AG08395 (cell line): ENCODE measurements at places on chromosomes 13 and 19.

DNA sequence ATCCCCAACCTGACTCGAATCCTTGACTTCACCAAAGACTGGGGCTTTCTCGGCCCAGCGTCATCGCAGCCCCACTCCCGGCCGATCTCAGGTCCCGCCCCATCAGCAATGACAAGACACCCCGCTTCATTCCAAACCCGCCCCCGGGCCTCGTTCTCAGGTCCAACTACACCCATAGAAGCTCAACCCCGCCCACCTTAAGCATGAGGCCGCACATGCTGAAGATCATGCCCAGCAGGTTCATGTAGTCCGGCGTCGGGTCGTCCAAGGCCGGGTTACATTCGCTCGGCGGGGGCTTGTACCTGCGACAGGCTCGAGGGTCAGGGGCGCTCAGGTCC lies 2.3 kb downstream of the WDR83 start:
- peak; percentile 63 for DNase-seq

DNA sequence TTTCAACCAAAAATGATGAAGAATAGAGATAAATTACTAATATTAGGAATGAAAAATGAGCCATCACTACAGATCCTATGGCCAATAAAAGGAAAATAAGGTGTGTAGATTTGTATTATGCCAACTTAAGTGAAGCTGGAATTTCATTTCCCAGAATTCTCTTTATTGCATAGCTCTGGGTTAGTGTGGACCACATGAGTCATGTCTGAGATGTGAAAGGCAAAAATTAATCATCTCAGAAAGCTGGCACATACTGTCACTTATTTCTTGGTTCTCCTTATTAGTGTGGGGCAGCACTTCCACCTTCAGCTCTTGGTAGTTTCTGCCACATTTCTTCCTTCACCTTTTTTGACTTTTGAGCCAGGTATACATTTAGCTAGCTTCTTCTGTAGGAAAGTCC lies 82.6 kb downstream of the KATNAL1 start:
- DNase-seq, result peak; percentile 5

- DNase-seq, result no peak
Measured at GRCh38 chr13:99677116-99677951, 176.1 kb downstream of the TM9SF2 start.

DNA sequence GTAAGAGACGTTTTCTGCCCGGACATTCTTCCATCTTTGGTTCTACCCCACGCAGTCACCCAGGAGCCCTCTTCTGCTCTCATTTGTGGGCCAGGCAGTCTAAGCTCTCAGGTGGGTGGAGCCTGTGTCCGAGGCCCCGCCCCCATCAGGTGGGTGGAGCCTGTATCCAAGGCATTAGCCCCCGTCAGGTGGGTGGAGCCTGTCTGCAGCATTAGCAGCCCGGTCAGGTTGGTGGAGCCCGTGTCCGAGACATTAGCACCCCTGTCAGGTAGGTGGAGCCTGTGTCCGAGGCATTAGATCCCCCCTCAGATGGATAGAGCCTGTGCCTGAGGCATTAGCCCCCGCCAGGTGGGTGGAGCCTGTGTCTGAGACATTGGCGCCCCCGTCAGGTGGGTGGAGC lies 45.5 kb upstream of the C13orf46 start:
- DNase-seq, result peak; percentile 35

GRCh38 chr19:7788178-7788932 lies 25.3 kb downstream of the CLEC4M start:
- no peak for DNase-seq

DNA sequence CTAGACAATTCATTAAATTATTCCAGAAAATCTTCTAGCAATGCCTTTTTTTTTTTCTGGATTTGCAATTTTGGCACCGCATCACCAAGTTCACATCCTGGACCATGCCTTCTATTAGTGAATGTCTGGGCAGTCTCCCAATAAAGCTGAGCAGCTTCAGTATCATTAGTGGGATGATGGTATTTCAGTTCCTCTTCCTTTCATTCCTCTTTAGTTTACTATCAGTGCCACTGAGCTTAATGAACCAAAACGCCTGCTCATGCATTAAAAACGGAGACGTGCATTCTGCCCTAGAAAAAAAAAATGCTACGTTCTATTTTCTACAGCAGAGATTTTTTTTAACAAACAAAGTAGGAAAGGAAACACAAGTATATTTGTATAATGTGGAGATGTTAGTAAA lies 343.0 kb downstream of the PCDH9 start:
- DNase-seq, result peak; percentile 2

- DNase-seq, result no peak
Measured at GRCh38 chr19:49908480-49909420, 12.1 kb upstream of the IL4I1 start.

DNA sequence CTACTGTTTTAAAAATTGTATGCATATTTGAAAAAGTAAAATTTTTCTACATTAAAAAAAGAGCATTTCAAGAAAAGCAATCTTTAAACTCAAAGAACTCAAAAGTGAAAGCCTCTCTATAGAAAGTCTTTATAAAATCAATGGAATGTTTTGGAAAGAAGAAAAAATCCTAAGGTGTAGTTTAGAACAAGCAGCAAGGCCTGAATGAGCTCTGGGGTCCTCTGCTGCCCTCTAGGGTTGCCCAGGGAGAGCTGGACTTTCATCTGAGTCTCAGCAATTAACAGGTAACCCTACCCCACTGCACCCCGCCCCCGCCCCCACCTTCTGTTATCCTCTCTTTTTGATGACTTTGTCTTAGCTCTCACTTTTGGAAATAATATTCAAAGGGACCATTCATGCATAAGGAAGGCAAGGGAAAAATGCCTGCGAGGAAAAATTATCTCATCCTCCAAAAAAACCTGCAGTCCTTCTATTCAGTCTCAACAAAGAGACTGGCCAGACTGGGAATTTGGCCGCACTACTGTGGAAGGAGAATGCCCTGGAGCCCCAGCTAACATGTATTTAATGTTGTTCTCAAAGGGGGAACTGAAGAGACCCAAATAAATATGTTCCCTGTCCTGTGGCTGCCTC lies 24.1 kb downstream of the SLC25A30 start:
- peak; percentile 67 for DNase-seq

GRCh38 chr13:71054358-71054757 lies 812.6 kb downstream of the DACH1 start:
- DNase-seq, result no peak

DNA sequence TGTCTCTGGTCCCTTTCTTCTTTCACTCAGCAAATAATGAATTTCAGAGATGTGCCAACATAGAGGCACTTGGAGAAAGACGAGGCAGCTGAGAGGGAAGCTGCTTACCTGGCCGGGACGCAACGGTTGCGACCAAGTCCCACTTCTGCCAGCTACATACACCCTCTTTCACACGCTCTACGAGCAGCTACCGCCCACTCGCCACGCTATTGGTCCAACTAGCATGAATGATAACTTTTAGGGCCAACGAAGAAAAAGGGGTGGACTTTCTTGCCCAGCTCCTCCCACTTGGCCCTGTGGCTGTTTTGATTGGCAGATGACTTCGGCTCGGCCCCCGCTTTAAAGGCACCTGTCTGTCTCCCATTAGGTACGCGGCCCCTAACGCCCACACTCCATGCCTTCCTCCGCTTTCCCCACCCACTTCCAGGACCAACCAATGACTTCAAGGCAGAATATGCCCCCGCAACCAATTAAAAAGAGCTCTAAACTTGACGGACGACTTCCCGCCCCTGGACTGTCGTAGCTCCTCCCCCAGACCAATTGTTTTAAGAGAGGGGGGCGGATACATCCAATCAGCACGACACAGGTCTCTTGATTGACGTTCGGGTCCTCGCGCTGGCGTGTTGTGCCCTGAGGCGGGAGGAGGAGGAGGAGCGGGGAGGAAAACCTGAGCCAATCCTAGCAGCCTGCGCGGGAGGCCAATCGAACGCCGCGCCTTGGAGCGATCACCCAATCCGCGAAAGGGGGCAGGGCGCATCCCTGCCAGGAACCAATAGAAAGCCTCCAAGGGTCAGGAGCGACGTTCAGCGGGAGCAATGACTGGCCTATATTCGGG lies 481 bp upstream of the CNOT3 start:
- DNase-seq, result peak; percentile 99

- no peak for DNase-seq
Measured at GRCh38 chr13:85729296-85729695, 69.9 kb downstream of the SLITRK6 start.

- no peak for DNase-seq
Measured at GRCh38 chr19:7560255-7560654, 24.7 kb downstream of the PNPLA6 start.

- DNase-seq, result no peak
Measured at GRCh38 chr19:50549927-50550593, 18.2 kb downstream of the LRRC4B start.

- DNase-seq, result peak; percentile 86
Measured at GRCh38 chr19:44951179-44952159, 3.7 kb upstream of the CLPTM1 start.

- DNase-seq, result no peak
Measured at GRCh38 chr13:36094478-36094877, 36.7 kb downstream of the DCLK1 start.

GRCh38 chr19:10620786-10621185 lies 4.6 kb upstream of the SLC44A2 start:
- no peak for DNase-seq

DNA sequence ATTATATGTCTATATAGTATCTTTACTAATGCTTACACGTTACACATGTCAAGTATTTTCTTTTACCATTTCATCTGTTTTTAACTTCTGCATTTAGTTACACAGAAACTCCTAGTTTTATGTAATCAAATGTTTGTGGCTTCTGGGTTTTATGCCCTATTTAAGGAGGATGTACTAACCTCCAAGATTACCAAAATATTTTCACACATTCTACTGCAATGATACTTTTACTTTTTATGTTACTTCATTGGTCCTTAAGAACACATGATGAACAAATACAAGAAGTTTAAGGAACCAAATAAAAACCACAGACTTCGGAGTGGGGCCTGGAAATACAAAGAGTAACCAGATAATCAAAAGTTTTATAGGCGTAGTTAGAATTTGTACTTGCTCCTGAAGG lies 37.2 kb downstream of the ZC3H13 start:
- DNase-seq, result no peak

DNA sequence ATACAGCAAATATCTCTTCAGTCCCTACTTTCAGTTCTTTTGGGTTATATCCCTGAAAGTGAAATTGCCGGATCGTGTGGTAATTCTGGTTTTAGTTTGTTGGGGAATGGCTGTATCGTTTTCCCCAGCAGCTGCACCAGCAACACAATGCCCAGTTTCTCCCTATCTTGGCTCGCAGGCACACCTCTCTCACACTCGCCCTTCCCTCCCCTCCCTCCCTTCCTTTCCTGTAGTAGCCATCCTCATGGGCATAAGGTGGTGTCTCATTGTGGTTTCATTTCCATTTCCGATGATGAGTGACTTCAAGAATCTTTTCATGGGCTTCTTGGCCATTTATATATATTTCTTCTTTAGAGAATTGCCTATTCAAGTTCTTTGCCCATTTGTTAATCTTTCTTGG lies 8.6 kb upstream of the GPR18 start:
- no peak for DNase-seq

- no peak for DNase-seq
Measured at GRCh38 chr19:14059093-14059480, 2.8 kb downstream of the PALM3 start.

- no peak for DNase-seq
Measured at GRCh38 chr19:45790942-45791341, 1.7 kb downstream of the DMWD start.

DNA sequence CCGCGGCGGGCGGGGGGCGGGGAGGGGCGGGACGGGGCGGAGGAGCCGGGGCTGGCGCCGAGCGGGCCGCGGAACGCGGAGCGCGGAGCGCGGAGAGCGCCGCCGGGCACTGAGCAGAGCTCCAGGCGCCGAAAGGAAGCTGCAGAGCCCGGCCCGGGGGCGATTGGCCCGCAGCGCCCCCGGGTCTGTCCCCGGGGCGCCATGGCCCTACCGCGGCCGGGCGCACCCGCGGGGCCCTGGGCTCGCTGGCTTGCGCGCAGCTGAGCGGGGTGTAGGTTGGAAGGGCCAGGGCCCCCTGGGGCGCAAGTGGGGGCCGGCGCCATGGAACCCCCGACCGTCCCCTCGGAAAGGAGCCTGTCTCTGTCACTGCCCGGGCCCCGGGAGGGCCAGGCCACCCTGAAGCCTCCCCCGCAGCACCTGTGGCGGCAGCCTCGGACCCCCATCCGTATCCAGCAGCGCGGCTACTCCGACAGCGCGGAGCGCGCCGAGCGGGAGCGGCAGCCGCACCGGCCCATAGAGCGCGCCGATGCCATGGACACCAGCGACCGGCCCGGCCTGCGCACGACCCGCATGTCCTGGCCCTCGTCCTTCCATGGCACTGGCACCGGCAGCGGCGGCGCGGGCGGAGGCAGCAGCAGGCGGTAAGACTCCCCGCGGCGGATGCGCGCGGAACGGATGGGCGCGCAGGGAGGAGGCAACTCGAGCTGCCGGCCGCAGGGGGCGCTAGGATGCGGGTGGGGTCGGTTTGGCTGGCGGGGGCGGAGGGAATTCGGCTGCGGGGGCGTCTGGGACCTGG lies at the start of gene PDE4A:
TSS of gene PDE4A (plus strand) at position 95 of the 796 bp plus-strand sequence. CDS start at position 322, 227 bp downstream.
- peak; percentile 13 for DNase-seq

GRCh38 chr19:50377517-50377916 lies 1.3 kb downstream of the NR1H2 start:
- no peak for DNase-seq

- no peak for DNase-seq
Measured at GRCh38 chr13:72168126-72168855, 301.3 kb upstream of the DACH1 start.

GRCh38 chr19:10142701-10143375 lies 23.1 kb upstream of the EIF3G start:
- DNase-seq, result no peak

DNA sequence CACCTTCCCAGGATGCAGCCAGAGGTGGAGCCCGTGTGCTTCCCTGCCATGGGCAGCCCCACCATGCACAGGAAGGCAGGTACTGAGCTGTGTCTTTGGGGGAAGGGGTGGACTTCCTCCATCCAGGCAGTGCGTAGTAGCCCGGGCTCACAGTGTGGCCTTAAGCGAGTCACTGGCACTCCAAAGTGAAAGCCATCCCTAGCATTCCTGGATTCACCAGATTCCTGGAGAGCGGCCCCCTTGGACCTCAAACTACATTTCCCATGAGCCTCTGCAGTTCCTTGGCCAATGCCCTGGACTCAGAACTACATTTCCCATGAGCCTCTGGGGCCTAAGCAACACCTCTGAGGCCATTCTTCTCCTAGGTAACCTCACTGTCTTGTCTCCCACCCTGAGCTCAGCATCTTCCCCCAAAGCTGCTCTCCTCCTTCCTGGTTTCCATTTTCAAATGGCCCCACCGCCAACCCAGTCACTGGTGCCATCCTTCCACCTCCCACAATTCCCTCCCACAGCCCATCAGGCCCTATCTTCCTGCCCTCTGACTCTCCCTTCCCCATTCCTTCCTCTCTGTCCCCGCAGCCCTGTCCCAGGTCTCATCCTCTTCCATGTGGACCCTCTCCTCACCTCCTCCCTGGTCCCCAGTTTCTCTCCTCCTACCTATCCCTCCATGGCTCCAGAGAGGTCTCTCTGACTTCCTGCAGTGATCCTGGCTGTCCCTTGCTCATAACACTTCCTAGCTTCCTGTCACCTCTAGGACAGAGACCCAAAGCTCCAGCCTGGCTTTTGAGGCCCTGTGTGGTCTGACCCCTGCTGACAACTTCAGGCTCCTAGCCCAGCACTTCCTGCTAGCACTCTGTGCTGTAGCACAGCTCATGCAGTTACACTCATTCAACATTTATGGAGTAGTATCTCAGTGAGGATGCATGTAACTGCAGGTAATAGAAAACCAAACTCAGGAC lies at the start of gene C19orf81:
TSS of gene C19orf81 (plus strand) at position 13 of the 959 bp plus-strand sequence. CDS start at position 13, 0 bp downstream.
- DNase-seq, result no peak
